ENCODE measurements at places on chromosomes 16 and 17.

- no peak for DNase-seq
Observed at GRCh38 chr17:67115401-67115800, 71.0 kb downstream of the CACNG1 start.

DNA sequence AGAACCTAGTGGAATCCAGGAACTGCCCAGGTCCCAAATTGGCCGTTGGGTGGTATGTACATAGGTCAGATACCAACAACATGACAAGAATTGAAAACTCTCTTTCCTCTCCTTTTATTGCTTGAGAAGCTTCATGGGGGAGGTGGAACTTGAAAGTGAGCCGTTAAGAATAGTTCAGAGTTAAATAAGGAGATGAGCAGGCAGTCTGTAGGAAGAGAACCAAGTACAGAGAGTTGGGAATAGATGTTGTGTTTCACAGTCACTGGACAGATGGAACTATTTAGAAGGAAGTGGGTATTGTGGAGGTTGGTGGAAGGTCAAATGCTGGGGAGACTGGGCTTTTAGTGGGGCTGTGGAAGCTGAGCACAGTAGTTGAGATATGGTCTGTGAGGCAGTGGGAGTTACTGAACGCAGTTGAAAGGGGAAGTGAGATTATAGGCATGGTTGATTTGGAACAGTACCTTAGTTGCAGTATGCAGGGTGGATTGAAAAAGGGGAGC is 26.4 kb downstream of the ARHGAP44 start:
- no peak for DNase-seq

DNA sequence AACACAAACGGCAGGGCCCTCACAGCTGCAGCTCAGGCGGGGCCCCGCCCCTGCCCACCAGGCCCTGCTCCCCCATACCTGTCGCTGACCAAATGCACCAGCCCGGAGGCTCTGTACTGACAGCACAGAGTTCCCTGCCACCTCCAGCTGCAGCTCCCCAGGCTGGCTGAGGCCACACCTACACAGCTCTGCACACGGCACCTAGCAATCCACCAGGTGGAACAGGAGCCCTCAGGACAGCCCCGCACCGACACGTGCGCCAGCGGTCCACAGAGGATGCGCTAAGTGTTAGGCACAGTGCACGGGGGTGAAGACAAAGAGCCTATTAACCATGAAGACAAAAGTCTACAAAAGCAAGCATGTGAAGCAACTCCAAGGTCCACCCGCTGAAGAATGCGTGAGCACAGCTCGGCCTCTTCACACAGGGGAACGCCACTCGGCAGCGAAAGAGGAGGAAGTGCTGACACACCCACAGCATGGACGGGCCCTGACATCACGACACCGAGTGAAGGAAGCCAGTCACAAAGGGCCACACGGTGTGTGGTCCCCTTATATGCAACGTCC is 5.4 kb downstream of the ZCCHC14 start:
- no peak for DNase-seq

DNA sequence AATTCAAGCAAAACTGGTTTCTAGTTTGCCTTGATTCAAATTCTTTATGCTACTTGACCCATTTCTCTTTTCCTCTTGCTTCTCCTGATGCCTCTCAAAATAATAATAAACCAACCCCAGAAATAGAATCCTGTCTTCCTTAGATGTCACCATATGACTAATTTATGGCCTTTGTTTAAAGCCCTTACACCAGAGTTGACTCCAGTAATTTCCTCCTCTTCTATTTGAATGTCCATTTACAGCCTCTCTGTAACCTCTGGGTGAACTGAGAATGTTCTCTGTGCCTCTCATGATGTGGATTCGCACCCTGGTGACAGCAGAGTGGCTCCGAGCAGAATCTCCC is 31.5 kb downstream of the ZFHX3 start:
- no peak for DNase-seq

DNA sequence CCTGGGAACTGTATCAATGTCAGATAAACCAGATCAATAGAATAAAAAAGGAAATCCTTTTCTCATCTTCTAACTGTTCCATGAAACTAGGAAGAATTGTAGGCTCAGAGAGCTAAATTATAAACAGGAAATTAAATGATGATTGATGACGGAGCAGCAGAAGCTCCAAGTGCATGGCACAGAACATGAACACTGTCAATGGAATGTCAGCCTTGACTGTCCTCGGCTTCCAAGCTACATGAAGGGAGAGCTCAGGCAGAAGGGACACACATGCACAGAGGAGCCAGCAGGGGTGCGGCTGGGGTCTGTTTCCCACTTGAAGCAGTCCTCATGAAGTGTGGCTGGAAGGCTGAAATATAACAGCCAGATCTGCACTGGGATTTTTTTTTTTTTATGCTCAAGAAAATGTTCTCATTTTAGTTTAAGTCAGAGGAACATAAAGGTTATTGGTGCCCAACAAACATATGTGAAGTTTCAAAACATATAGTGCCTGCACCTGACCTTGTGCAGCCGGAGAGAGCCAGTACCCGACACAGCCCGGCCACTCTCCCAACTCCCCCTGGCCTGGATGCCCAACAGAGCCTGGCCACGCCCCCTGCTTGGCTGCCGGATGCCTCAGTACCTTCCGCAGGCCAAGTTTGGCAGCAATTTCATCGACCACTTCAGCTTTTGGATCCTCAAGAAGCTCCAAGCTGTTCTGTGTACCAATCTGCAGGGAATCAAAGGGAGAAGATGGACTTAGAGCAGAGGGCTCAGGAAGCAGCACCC is 37.0 kb downstream of the NPLOC4 start:
- no peak for DNase-seq

GRCh38 chr17:42039794-42040763 is 10.3 kb downstream of the C17orf113 start:
- DNase-seq = no peak

DNA sequence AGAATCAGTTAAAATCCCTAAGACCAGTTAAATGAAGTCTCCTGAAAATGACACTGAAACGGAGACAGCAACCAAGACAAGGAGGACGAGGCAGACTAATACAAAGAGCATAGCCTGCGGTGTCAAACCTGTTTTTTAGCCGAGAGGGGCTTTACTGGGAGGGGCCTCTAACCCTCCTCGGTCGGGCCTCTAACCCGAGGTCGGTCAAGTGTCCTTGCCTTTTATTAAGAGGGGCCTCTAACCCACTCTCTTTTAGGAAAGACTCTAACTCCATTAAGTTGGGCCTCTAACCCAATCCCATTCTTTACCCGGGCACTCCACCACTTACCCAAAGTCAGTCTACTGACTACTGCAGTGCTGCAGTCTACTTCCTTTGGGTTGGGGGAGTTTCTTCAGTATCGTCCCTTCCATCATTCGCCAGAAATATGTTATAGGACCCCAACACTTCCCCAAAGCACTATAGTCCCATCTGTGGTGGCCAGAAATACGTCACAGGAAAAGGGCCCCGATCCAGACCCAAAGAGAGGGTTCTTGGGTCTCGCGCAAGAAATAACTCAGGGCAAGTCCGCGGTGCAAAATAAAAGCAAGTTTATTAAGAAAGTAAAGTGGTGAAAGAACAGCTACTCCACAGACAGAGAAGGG is 39.2 kb upstream of the ARL4D start:
- DNase-seq = no peak

DNA sequence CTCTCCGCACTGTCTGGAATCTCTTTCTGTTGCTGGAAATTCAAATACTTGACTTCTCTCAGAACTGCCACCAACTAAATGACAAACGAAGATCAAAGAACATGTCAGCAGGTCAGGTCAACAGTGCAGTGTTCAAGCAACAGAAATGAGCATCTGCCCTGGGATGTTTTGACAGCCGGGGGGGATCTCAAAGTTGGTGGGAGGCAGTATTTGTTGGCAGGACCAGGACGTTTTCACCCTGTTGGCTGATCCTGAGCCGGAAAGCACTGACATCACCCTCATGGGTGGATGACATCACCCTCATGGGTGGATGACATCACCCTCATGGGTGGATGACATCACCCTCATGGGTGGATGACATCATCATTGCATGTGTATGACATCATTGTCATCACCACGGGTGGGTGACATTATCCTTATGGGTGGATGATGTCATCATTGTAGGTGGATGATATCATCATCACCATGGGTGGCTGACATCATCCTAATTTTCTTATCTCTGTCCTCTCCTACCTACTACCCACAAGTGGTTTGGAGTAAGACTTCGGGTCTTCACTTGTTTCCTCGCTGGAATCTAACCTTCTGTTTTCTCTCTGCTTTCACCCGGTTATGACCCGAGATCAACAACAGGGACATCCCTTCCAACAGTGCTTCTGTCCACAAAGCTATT is 18.9 kb downstream of the DNAH17 start:
- no peak for DNase-seq

GRCh38 chr17:76370261-76370993 is 14.0 kb upstream of the SPHK1 start:
- no peak for DNase-seq

GRCh38 chr16:25798065-25798464 is 106.3 kb downstream of the HS3ST4 start:
- DNase-seq = no peak

DNA sequence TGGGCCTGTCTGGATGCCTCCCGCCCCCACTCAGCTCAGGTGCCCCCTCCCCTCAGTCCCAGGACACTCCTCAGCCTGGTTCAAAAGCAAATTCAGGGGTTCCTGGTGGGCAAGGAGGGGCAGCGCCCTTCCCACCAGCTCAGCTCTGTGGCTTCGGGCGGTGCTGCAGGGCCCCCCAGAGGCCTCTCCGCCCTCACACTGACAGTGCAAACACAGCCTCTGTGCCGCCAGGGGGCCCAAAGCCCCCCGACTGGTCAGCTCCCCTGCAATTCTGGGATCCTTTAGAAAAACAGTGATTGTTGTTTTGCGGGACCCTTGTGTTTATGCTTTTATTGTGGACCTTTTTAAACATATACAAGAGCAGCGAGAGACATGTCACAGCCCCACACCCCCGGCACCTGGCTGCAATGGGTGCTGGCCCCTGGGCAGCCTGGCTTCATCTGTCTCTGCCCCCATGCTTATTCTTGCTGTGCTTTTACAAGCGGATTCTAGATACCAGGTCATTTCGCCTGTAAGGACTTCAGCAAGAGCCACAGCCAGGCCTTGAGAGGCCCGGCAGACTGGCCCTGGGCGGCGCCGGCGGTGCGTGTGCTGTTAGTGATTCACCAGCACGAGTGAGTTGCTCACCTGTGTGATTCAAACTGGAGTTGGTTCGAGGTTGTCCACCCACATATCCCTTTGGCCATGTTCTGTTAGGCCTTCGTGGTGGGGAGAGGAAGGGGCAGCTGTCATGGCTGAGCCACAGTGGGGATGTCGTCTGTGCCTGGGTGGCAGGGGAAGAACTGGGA is 21.2 kb downstream of the ZNF469 start:
- no peak for DNase-seq

DNA sequence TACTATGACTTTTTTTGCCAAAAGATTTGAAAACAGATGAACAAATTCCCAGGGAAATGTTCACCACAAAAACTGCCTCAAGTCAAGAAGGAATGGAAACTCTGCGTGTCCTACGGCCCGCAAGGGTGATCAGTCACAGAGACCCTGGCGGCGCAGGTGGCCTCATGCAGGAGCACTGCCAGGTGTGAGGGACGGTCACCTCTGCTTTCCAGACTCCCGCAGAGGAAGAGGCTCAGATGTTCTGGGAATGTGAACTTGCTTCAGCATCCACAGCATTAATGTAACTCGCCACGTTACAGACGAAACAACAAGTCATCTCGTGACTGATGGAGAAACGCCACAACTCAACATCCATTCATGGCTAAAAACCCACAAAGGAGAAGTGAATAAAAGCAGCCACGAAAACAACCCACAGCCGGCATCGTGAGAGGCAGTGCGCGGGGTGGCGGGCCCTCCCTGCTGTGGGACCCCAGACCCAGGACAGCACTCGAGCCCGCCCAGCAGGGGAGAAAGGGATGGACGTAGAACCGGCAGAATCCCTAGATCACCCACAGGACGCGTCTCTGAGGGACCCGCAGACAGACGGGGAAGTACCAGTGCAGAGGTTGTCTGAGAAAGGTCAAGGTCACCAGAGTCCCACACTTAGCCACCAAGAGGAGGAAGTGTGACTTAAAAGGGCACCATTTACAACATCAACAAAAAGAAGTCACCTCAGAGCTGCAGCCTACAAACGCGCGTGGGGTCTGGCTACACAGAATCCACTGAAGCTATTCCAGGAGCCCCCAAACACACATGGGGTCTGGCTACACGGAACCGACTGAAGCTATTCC is 76.9 kb upstream of the GNG13 start:
- no peak for DNase-seq

DNA sequence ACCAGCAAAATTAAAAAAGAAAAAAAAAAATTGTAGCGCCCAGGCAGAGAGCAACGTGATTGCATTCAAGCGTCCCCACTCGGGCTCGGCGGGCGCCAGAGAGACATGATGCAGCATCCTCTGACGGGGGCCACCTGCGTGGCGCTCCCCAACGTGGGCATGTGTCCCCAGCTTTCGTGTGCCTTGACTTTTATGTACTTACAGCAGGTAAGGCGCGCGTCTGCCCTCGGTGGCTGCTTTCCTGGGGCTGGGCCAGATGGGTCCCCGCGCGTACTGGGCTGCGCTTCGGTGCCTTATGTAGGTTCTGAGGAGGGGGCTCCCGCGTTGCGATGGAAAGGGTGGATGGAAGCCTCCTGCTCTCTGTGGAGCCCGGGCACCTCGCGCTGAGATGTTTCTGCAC is 28.4 kb upstream of the RBFOX1 start:
- DNase-seq = no peak

DNA sequence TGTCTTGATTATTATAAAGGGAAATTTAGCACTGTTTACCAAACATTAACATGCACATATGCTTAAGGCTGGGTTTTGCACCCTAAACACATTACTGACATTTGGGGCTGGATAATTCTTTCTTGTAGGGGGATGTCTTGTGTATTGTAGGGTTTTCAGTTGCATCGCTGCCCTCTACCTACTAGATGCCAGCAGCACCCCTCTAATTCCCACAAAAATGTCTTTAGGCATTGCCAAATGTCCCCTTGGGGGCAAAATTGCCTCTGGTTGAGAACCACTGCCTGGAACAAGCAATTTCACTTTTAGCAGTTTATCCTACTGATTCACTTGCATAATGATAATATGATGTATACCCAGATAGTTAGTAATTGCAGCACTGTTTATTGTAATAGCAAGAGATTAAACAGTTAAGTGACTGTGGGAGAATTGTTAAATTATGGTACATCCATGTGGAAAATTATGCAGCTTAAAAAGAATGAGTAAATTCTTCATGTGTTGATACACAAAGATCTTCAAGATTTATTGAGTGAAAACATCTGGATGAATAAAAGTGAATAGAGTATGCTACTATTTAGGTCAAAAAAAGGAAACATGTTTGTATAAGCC is 18.4 kb downstream of the PRSS54 start:
- no peak for DNase-seq

DNA sequence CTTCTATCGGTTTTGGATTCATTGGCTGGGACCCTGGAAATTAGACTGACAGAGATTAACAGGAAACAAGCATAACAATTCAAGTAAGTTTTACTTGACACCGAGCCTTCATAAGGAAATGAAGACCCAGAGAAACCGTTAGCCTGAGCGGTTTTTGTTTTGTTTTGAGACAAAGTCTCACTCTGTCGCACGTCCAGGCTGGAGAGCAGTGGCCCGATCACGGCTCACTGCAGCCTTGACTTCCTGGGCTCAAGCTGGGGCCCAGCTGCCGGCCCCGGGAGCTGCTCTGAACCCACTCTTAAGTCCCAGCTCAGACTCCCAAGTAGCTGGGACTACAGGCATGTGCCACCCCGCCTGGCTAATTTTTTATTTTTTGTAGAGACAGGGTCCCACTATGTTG is 321.3 kb downstream of the SEC14L1 start:
- no peak for DNase-seq
